Suprapubic skin (tissue), 4 donors: ENCODE measurements at places on chromosomes 2 and 18. TPM values are rescaled to one million over a fixed set of nuclear protein-coding genes. Genes with fewer than 3 reads are reported as not detected.
A peak's percentile ranks its signal among the peaks of the same experiment; 100 is the strongest.

GRCh38 chr2:42103829-42104228 is 56.0 kb downstream of the PKDCC start:
- H3K27me3 ChIP-seq = no peaks in the 10 kb centered on the region
- H3K36me3 ChIP-seq = no peaks in the 10 kb centered on the region
- peaks cover 30% of the 10 kb centered on the region for H3K4me1 ChIP-seq
- no peak for DNase-seq
- H3K4me3 ChIP-seq = no peak overlapping the region

GRCh38 chr2:232228971-232229894 is 149.3 kb upstream of the ALPP start:
- DNase-seq = no peak
- no peaks in the 10 kb centered on the region for H3K27me3 ChIP-seq
- H3K27ac ChIP-seq = no peak overlapping the region
- no peak overlapping the region for H3K4me3 ChIP-seq
- no peaks in the 10 kb centered on the region for H3K36me3 ChIP-seq

DNA sequence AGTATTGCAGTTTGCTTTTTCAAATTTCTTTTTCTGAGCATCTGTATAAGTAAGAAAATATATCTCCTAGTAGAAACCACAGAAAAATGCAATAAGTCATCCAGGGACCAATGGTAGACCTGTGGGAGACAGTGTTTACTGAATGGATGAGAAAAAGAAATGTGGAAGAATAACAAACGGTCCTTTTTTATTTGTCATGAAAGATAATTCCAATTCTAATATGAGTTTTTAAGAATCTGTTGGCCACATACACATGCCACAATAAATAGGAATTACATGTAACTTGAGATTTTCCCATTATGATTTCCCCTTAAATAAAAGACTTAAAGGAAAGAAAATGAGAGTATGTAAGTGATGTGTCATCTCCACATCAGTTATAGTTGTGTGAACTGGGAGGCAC is 107.7 kb upstream of the RAB27B start:
- H3K27ac ChIP-seq = no peak overlapping the region
- H3K4me3 ChIP-seq = no peak overlapping the region
- no peak for DNase-seq

- H3K27me3 ChIP-seq = no peaks in the 10 kb centered on the region
- no peak overlapping the region for H3K4me3 ChIP-seq
- H3K36me3 ChIP-seq = no peaks in the 10 kb centered on the region
- no peak overlapping the region for H3K27ac ChIP-seq
- H3K4me1 ChIP-seq = peaks cover 1% of the 10 kb centered on the region
These were observed 217.5 kb downstream of the TRIB2 start for GRCh38 chr2:12934146-12934756.

- DNase-seq = no peak
- H3K4me1 ChIP-seq = no peaks in the 10 kb centered on the region
- no peaks in the 10 kb centered on the region for H3K36me3 ChIP-seq
These were observed 44.7 kb downstream of the ABCB11 start for GRCh38 chr2:168986398-168986943.

DNA sequence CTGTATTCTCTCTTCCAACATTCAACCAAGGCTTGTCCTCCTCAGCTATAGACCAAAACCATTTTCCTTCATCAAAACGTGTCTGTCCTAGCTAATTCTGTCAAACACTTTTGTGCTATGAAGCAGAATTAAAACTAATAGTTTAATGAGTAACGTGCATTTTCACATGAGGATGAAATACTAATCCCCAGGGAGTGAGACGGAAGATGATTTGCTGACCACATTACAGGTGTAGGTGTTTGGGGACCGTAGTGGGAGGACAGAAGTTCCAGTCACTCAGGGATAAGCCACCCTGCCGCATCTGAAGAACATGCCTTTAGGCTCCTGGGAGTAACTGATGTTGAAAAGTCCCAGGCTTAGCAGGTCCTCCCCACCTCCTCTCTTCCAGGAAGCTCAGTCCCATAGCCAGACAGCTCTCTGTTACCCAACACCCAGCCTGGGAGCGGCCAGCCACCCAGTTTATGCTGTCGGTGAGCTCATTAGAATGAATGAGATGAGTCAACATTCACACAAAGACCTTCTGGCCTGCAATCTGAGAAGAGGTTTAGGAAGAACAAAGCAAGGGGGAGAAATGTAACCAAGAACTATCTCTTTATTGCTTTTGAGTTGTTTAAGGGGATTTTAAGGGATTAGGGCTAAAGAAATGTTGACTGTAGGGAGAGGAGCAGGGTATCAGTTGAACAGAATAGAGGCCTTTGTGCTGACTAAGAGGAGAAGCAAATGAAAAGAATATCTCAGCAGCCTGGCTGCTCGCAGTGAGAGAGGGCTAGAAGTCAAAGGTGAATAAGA is 122.5 kb downstream of the FOXI3 start:
- H3K27me3 ChIP-seq = peaks cover 3% of the 10 kb centered on the region
- H3K4me3 ChIP-seq = no peak overlapping the region
- DNase-seq = no peak
- H3K36me3 ChIP-seq = no peaks in the 10 kb centered on the region
- no peaks in the 10 kb centered on the region for H3K4me1 ChIP-seq

- H3K27ac ChIP-seq = no peak overlapping the region
- no peak overlapping the region for H3K4me3 ChIP-seq
These were observed 74.7 kb downstream of the KIAA2012 start for GRCh38 chr2:202147775-202148174.

DNA sequence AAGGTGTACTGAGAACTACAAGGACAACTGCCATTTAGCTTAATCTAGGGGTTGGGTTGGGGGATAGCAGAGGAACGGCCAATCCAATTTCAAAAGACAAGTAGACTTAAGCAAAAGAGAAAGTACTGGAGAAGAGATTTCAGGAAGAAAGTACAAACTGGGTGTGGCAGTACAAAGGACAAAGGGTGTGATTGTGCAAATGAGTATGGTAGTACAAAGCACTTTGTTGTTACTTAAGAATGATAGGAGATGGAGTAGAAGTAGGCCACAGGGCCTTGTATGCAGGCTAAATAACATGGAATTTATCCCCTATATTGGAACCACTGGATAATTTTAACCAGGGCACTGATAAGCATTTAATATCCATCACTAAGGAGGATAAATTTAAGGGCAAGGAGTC is 4.7 kb upstream of the ORC2 start:
- no peak for DNase-seq
- H3K27me3 ChIP-seq = no peaks in the 10 kb centered on the region
- peaks cover 20% of the 10 kb centered on the region for H3K4me1 ChIP-seq
- H3K27ac ChIP-seq = peak overlapping the region; percentile 36
- H3K4me3 ChIP-seq = no peak overlapping the region

DNA sequence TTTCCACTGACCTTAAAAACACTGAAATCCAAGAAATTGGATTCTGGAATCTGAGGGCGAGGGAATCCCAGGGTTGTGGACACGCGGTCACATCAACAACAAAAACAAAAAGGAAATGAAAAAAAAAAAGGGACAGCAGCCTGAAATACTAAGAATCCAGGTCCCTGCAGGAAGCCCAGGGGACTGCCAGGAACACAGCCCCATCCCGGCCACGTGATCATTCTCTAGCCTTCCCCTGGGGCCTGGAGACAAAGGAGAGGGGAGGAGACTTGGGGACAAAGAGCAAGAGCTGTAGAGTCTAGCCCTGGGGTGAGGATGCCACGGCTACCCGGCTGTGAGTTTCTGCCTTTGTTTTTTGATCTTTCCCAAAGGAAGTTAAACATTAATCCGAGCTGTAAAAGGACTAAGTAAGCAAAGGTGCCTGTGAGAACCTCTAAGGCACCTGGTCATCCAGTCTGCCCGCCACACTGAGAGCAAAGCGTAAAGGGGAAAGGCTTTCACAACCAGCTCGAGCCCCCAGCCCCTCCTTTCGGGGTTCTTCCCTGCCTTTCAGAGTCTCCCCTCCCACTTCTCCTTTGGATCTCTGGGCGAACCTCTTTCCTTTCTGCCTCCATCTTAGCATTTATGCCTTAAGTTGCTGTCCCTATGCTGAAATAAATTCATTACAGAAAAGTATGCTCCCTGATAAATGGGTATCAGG is 57.9 kb upstream of the MSH2 start:
- H3K36me3 ChIP-seq = no peaks in the 10 kb centered on the region
- H3K4me1 ChIP-seq = peaks cover 16% of the 10 kb centered on the region
- peak; percentile 84 for DNase-seq
- no peaks in the 10 kb centered on the region for H3K27me3 ChIP-seq
- peak overlapping the region; percentile 14 for H3K27ac ChIP-seq

DNA sequence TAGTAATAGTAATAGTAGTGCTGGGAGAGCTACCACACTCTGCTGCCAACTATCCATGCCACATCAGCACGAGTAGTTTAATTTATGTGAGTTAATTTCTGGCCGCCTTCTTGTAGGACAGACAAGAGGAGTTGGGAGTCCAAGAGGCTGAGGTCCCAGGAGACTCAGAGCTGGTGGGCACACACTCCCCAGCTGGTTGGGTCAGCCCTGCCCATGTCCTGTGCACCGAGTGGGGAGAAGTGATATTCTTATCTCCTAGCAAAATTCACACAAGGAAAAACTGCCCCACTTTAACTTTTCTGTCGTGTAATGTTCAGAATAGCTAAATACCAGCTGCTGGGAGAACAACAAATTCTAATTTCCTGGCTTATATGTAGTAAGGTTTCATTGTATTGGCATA is 15.2 kb upstream of the MAP4K4 start:
- H3K36me3 ChIP-seq = no peaks in the 10 kb centered on the region
- no peaks in the 10 kb centered on the region for H3K27me3 ChIP-seq
- H3K4me3 ChIP-seq = no peak overlapping the region

- H3K4me3 ChIP-seq = no peak overlapping the region
- H3K36me3 ChIP-seq = no peaks in the 10 kb centered on the region
- no peaks in the 10 kb centered on the region for H3K4me1 ChIP-seq
- H3K27ac ChIP-seq = no peak overlapping the region
- no peaks in the 10 kb centered on the region for H3K27me3 ChIP-seq
- DNase-seq = no peak
These were observed 639.7 kb downstream of the TDRD15 start for GRCh38 chr2:21763501-21763900.

GRCh38 chr18:59617468-59617932 is 79.7 kb downstream of the CCBE1 start:
- DNase-seq = no peak
- H3K27me3 ChIP-seq = no peaks in the 10 kb centered on the region
- no peak overlapping the region for H3K4me3 ChIP-seq
- H3K27ac ChIP-seq = no peak overlapping the region

DNA sequence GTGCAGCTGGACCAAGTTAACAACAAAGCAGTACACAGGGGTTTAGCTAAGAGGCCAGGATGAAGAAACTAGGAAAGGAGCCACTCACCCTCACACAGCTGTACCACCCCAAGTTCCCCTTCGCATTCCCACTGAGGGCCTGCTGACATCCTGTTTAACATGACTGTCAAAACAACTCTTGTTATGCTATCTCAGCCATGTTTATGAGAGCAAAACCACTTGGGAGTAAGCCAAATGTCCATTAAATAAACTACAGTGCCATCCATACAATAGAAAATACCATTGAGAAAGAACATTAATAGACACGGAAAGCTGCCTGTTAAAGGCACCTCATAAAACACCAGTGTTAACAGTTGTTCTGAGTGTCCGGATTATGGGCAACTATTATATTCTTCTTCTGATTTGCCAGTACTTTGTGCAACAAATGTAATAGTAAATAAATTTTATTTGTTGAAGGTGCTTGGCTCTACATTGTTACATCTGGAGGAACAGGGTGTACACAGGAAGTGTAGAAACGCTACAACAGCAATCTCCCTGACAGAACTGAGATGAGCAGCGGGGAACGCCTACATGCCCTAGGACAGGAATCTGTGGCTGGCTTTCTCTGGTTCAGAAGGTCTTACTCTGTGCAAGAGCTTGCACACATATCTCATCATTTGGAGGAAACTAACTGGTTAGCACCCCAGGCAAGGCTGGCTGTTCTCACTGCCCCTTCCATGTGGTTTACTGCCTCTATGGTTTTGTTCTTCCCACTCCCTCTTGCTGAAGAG is 85.6 kb downstream of the EHD3 start:
- H3K27ac ChIP-seq = peak overlapping the region; percentile 64
- DNase-seq = no peak
- H3K27me3 ChIP-seq = no peaks in the 10 kb centered on the region
- H3K4me1 ChIP-seq = peaks cover 27% of the 10 kb centered on the region
- no peak overlapping the region for H3K4me3 ChIP-seq
- H3K36me3 ChIP-seq = no peaks in the 10 kb centered on the region

- no peaks in the 10 kb centered on the region for H3K27me3 ChIP-seq
- H3K4me1 ChIP-seq = no peaks in the 10 kb centered on the region
- no peak overlapping the region for H3K27ac ChIP-seq
- no peak overlapping the region for H3K4me3 ChIP-seq
These were observed 50.8 kb downstream of the ATOH8 start for GRCh38 chr2:85804583-85804982.

GRCh38 chr2:127373362-127374083 is 14.3 kb downstream of the MAP3K2 start:
- no peak for DNase-seq
- H3K27ac ChIP-seq = no peak overlapping the region
- no peaks in the 10 kb centered on the region for H3K27me3 ChIP-seq
- H3K4me1 ChIP-seq = no peaks in the 10 kb centered on the region
- no peak overlapping the region for H3K4me3 ChIP-seq

DNA sequence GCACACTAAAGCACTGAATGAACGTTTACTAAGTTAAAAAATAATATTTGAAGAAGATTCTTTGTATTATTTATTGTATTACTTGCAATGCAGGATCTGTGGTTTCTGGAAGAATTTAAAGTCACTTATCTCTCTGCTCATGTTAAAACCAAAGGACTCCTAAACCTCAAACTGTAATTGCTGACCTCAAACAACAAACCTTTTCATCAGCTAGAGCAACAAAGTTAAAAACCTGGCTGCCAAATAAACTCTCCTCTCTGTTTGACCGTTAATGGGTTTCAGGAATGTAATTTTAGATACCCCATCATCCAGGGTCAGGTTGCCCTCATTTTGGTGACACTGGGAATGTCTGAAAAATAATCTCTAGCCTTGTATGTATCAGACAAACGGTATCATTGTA is 239.1 kb downstream of the TGIF1 start:
- no peak overlapping the region for H3K4me3 ChIP-seq
- no peaks in the 10 kb centered on the region for H3K27me3 ChIP-seq
- no peaks in the 10 kb centered on the region for H3K36me3 ChIP-seq
- no peaks in the 10 kb centered on the region for H3K4me1 ChIP-seq
- DNase-seq = no peak

Gene UGT1A4
- 1.8 TPM for total RNA-seq

Gene CPO
- total RNA-seq = 0.89 TPM

Gene RAMP1
- 16.1 TPM for total RNA-seq

Gene AQP12A
- not detected for total RNA-seq

Gene MEP1B
- not detected for total RNA-seq
